ENCODE measurements at places on chromosomes 1 and 21.

DNA sequence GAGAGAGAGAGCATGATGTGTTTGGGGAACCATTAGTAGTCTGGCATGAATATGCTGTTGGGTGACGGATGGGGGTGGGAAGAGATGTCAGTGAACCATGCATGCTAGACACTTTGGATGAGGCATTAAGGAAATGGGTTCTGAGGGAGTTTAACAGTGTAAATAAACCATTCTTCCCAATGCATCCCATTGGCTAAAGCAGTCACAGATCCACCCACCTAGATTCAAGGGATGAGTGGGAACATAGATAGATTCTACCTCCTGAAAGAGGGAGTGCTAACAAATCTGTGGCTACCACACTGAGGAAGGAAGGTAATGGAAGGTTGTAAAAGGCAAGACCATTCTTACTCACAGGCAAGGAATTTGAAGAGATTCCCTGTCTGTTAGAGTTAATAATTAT lies 129.8 kb upstream of the CACNA1E start:
- ATAC-seq = no peak

DNA sequence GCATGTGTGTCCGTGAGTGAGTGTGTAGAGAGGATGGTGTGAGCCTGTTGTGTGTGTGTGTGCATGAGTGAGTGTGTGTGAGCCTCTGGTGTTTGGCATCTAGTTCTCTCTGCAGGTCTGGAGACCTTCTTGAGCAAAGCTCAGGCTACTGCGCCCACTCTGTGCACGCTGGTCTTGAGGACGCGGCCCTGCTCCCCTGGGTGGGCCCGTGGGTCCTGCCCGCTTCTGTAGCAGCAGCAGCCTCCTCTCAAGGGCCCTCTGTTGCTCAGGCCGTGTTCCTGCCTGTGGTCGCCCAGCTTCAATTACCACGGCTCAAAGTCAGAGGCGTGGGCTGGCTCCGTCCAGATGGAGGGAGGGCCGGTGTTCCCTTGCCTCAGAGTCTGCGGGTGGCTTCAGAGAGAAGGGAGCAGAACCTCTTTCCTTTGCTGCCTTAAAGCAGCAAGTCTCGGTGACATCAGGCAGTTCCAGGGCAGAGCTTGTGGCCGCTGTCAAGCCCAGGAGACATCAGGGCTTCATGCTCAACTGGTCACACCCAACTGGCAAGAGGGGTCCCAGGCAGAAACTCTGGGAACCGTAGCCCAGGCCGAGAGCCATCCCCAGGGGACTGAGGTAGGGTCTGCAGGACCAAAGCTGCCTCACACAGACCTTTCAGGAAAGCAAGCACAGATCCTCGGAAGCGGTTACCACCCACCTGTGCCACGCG lies 270.6 kb upstream of the VAMP3 start:
- ATAC-seq = peak; percentile 11

DNA sequence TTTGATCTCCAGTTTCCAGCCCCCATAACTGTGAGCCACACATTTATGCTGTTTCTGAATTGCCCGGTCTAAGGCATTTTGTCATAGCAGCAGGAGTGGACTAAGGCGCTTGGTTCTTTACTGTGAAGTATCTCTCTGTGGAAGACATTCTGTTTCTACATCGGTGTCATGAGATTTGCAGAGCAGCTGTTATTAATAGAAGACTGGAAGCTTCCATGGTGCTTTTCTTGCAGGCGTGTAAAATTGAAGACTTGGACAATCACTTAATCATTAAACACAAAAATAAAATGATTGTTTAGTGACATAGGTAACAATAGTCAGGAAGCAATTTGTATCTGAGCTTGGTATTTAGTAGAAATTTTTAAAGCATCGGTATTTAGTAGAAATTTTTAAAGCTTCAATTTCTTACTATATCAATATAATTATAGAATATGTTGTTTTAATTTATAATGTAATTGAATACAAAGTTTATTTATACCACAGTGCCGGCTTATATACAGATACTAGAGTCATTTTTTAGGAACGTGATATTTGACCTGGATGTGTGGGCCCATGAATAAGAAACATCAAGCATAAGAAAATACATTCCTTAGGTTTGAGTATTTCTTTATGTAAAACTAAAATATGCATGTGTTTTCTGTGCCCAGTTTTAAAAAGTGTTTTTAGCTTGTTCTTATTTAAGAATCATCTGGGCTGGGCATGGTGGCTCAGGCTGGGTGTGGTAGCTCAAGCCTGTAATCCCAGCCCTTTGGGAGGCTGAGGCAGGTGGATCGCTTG lies 60.6 kb upstream of the COL6A1 start:
- ATAC-seq = no peak

GRCh38 chr1:85451236-85451830 lies 13.6 kb downstream of the DDAH1 start:
- ATAC-seq = no peak

DNA sequence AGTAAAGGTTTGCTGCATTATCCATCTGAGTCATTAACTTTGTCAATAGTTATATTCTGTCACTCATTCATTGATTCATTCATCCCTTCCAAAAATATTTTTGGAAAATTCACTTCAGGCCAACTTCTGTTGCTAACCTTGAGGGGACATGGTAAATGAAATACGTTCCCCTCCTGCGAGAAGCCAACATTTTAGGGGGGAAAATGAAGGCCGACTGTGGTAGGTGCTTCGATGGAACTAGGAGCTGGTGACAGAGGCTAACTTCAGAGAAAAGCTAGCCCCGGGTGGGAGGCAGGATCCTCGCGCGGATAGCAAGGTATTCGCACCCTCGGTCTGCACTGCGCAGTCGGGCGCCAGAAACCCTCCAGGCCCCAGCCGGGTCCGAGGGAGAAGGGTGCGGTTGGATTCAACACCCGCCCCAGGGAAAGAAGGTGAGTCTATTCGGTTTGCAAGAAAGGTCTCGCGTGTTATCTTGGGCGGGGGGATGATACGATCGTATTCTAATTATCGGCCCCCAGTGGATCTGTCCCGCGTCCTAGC lies 646 bp upstream of the RRP15 start:
- peak; percentile 27 for ATAC-seq

- ATAC-seq = peak; percentile 84
Observed at GRCh38 chr1:70685300-70686286, 274.5 kb downstream of the CTH start.

DNA sequence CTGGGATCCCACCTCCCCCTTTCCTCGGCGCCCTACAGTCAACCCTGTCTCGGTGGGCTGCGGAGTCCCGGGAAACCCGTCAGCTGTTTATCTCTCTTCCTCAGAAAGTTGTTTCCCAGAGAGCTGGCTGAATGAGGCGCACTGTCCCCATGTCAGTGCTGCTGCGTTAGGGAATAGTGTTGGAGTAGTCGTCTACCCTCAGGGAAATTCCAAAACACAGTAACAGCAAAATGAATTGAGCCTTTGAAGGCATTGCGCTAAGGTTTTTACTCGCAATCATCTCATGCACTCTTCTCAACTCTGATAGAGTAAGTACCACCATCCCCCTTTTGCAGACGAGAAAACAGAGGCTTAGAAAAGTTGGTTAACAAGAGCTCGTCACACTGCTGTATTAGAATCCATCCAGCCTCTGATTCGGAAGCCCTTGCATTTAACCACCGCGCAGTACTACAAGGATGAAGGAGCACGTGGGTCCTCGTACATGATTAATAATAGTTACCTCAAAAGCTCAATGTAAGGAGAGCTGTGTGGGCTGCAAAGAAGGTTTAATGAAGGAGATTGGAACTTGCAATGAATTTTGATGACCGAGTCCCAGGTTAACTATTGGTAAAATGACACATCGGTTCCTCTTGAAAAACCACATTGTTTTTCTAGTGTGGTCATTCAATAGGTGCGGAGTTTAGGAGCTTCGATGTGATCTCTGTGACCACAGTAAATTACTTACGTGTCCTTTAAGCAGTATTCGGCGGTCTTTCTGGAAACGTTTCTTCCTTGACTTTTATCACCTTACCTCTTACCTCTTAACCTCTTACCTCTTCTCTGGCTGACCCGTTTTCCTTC lies 788 bp upstream of the EDEM3 start:
- ATAC-seq = no peak
